Stimulated activated CD4-positive, alpha-beta T cell treated with anti-CD3 and anti-CD28 coated beads, Interleukin-15, amount 100 ng/mL, for 1 hour (primary cell): ENCODE measurements at places on chromosomes 6 and 20.

- DNase-seq = no peak
Measured at GRCh38 chr6:154080461-154081189, 41.6 kb downstream of the OPRM1 start.

GRCh38 chr6:51954681-51955080 is 132.7 kb downstream of the PKHD1 start:
- no peak for DNase-seq

GRCh38 chr6:116392132-116393013 is 21.6 kb downstream of the DSE start:
- DNase-seq = no peak

DNA sequence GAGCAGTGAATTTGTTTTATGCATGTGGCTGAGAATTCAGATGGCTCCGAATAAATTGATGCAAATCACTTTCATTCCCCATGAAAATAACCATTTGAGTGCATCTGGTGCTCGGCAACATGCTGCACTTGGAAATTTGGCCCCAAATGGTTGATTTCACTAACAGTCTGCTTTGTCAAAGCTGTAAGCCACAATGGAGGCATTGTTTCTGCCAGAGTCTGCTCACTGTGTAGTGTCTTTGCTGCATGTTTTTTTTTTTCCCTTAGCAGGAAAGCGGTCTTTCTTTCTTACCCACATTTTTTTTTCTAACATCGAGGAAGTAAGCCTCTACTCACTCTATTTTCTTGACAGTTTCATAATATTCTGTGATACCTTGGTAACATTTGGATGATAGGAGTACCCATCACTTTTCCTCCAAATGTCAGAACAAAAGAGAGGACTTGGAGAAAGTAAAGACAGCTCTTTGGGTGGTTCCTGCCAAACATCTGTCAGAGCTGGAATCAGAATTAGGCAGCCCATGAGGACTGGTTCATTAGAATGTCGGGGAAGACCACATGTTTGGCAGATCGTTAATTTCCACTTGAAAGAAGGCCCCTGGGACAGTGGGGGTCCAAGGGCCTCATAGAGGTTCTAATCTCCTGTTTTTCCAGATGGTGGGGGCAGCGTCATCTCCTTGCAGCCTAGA is 149.5 kb downstream of the DOK5 start:
- no peak for DNase-seq

GRCh38 chr6:143783077-143783476 is 60.1 kb upstream of the LTV1 start:
- no peak for DNase-seq

GRCh38 chr6:12356983-12357972 is 67.1 kb downstream of the EDN1 start:
- no peak for DNase-seq

DNA sequence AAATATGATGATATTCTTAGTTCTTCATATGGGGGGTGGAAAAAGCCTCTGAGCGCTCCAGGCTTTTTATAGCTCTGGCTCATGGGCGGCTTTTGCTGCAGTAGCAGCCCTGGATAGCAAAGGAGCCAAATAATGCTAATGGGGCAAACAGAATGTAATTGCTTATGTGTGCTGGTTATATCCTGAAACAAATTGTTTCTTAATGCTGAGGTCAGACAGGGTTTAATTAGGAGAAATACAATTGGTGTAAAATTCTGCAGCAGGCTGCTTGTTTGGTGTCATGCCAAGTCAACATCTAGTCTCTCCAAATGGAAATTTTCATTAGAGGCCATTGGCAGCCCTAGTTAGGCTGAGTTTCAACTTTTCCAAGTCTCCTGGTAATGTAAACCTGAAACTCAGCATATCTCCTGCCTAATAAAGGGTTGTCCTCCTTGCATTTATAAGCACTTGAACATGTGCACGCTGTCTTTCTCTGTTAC is 530.1 kb upstream of the NOX3 start:
- no peak for DNase-seq

DNA sequence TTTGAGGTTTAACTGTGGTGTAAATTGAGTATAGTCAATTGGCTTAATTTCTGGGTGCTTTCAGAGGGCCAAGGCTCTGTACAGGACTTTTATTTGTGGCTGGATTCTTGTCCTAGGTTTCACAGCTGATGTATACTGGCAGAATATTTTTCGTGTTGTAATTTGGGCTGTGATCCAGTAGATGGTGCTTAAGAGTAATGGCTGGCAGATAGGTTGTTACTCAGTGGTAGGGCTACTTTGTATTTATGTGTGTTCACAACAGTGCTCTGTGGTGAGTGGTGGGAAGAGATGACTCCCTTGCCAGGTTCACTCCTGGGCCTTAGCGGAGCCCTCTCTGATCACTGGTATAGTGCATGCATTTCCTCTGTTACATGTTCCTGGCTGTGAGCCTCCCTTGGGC is 34.5 kb upstream of the FERMT1 start:
- DNase-seq = no peak

- no peak for DNase-seq
Measured at GRCh38 chr20:33654680-33655161, 7.4 kb upstream of the C20orf144 start.
